Thyroid gland (tissue), 4 donors: ENCODE measurements at places on chromosomes 7 and 10.

GRCh38 chr7:127514499-127514898, 70.9 kb downstream of the GCC1 start:
- no peak for DNase-seq

- DNase-seq: no peak
Observed at GRCh38 chr7:18294411-18294810, 201.1 kb upstream of the HDAC9 start.

- no peak for DNase-seq
Observed at GRCh38 chr7:151442776-151443496, 3.0 kb upstream of the CRYGN start.

DNA sequence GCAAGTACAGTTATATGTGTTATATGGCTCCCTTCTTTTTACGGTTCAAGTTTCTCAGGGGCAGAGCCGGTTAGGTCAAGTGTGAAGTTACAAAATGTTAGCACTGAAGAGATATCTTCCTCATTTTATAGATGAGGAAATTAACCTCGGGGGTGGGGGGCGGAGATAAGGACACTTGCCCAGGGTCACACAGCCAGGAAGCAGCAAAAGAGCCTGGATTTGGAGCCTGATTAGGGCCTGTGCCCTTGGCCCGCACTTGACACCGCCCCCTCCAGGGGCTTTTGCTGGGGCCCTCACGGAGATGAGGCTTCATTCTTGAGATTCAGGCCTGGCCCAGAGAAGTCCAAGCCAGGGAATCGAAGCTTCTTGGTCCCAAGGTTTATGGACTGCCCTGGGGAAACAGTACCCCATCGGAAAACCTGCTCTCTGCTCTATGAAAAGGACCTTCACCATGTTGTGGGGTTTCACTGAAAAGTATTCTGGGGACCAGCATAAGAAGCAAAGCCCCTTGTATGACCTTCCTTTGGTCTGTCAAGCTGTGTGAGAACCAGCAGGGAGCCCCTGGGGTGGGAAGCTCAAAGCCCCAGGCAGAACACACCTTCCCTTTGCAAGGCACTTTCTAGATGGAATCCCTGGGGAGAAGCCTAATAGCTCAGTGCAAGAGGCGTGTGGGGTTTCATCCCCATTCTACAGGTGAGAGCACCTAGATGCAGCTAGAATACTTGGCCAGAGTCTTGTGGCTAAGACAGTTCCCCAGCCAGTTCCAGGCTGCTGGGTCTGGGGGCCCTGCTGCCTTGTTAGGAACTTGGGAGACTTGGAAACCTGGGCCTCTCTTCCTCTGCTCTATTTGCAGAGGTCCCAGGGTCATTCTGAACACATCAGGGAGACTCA, 21.9 kb downstream of the UNC5B start:
- DNase-seq: no peak

DNA sequence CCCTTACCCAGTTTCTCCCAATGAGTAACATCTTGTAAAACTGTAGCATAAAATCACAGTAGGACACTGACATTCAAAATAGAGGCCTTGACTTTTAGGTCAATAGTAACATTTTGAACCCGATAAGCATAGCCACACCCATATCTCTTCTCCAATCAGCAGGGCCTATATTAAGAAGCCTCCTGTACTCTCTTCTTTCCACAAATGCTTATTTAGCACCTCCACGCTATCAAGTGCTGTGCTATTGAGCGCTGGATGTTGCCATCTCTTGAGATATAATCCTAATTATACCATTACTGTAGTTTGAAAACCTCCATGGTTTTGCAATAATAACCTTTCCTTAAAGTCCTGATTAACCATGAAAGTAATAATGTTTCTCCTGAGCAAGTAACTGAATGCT, 40.1 kb upstream of the CBLL1 start:
- DNase-seq: no peak

GRCh38 chr10:102066399-102067088, 1.4 kb downstream of the HPS6 start:
- DNase-seq: no peak

GRCh38 chr10:73244866-73245477, 2.1 kb downstream of the DNAJC9 start:
- DNase-seq: no peak

- peak; percentile 30 for DNase-seq
Observed at GRCh38 chr7:133310232-133310862, 57.5 kb downstream of the EXOC4 start.

DNA sequence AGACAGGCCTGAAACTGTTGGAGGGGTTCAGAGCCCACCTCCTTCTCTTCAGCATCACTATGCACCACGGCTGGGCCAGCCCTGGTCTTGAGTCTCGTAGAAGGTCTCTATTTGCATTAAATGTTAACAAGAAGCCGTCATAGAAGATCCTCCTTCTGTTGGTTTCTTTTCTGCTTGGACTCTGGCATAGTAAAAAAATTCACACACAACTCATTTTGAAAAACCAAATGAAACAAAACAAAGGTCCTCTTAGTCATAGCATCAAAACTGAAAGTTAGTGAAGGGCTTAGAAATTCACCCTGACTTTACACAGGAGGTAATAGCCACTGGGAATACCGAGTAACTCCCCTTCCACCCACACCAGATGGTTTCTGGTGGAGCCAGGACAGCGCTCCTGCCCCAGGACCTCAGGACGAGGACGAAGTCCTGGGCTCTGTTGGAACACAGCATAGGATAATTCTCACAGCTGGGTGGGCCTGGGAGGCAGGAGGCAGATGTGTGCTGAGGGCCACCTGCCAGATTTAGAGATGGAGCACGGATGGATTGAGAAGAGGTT, 248.4 kb upstream of the KLF6 start:
- no peak for DNase-seq

DNA sequence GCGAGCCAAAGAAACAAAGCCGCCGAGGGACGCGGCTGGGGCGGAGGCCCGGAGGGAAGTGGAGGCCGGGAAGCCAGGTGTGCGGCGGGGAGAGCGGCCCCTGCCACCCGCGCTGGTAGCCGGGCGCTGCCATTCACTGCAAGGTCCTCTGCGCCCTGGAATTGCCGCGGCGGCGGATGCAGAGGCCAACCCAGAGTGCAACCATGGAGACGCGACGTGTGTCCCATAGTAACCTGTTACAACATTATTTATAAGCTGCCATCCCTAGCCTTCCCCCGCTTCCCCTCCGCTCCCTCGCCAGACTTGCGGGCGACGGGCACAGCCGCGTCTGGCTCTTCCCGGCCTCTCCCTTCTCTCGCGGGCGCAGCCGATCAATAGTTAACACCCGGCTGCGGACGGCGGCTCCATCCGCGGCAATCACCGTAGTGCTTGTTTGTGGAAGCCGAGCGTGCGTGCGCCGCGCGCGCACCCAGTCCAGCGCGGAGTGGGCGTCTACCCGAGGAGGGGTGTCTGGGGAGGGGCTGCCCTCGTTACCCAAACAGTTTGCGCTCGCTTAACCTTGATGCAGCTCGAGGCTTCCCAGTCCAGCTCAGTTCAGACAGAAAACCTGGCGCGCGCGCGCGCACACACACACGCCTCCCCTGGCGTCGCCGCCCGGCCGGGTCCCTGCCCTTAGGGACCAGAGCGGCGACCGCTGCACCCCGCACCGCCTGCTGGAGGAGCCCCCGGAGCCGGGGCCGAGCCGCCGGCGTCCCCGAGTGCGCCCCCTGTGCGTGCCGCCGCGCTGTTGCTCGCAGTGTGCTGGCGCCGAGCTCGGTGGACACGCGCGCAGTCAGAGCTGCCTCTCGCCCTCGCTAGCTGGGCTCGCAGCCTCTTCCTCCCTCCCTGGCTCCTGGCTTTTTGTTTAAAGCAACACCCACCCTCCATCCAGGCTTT, 165.4 kb upstream of the DPP6 start:
- DNase-seq: peak; percentile 76

DNA sequence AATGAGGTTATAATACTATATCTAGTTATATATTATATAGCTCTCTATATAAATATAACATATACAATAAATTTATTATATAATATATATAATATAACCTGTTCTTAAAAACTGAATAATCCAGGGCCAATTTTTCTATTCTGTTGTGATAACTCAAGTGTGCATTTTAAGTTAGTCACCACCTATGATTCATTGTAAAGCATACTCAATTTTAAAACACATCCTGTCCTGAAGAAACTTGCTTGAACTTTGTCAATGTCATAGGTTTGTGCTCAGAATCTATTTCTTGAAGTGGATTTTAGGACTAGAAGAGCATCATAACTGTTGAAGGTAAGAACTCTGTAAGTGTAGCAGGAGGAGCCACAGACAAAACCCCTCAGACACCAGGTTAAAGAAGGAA, 1209.8 kb downstream of the REEP3 start:
- DNase-seq: no peak

- peak; percentile 29 for DNase-seq
Observed at GRCh38 chr7:140702774-140703173, 6.3 kb downstream of the NDUFB2 start.

GRCh38 chr7:92161271-92161670, 17.7 kb downstream of the LRRD1 start:
- DNase-seq: no peak

GRCh38 chr7:22295402-22296264, 61.3 kb downstream of the RAPGEF5 start:
- DNase-seq: no peak

GRCh38 chr7:2843191-2843685, 870 bp downstream of the GNA12 start:
- no peak for DNase-seq

GRCh38 chr7:129951226-129952085, 1.3 kb downstream of the UBE2H start:
- peak; percentile 73 for DNase-seq

DNA sequence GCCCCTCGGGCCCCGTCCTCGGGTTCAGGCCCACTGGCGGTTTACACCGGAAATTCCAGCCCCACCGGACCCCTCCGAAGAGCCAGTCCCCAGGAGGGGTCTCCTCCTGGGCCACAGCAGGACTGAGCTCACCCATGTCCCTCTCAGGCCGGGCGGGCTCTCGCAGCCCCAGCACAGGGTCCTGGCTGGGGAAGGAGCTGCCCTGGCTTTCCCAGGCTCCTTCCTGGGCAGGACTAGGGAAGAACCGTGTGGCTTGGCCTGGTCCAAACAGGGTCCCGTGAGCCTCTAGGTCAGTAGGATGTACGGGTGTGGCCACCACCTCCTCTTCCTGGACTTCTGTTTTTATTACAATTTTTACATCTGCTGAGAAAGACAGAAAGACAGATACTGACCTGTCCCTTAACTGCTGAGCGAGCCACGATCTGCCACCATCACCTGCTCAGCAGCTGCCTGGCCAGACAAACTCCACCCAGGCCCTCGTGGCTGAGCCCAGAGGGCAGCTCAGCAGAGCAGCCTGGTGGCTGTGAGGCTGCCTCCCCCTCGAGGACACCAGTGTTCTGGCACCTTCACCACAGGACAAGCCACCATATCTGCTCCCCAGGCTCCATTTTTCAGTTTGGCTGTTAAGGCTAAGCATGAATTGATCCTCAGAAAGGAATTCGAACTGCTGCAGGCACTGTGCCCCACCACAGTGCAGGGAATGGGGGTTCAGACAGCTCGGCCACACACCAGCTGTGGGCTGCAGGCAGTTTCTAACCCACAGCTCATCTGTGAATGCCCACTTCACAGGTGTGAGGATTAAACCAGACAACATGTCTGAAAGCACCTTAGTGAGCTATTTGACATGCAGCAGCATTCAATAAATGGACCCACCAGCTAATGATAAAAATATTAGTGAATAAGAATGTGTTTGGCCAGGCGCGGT, 14.5 kb upstream of the ZNF777 start:
- DNase-seq: no peak

DNA sequence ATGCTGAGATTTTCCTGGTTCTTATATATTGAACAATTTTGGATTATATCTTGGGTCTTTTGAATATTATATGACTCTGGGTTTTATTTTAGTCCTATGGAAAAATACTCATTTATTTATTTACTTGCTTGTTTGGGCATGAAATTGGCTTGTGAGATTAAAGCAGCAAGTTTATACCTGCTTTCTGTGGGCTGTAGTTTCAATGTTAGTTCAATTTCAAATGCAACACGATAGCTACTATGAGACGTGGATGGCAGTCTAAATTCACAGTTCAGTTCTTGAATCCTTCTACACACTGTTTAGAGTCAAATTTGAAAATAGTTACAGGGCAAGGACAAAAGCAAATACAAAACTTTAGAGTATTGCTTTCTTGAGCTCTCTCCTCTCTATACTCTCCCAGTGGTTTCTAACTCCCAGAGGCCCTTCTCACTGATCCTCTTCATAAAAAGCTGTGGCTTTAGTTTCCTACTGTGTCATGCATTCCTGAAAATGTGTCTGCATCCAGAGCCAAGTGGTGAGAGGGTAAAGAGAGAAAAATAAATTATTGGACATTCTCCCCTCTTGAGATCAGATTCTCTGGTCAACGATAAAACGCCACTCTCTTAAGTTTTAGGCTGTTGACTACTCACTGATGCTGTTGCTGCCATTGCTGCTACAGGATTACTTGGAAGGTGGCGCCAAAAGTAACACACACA, 34.4 kb downstream of the POLR1F start:
- DNase-seq: no peak

- no peak for DNase-seq
Observed at GRCh38 chr10:125911145-125911544, 14.8 kb downstream of the FANK1 start.

DNA sequence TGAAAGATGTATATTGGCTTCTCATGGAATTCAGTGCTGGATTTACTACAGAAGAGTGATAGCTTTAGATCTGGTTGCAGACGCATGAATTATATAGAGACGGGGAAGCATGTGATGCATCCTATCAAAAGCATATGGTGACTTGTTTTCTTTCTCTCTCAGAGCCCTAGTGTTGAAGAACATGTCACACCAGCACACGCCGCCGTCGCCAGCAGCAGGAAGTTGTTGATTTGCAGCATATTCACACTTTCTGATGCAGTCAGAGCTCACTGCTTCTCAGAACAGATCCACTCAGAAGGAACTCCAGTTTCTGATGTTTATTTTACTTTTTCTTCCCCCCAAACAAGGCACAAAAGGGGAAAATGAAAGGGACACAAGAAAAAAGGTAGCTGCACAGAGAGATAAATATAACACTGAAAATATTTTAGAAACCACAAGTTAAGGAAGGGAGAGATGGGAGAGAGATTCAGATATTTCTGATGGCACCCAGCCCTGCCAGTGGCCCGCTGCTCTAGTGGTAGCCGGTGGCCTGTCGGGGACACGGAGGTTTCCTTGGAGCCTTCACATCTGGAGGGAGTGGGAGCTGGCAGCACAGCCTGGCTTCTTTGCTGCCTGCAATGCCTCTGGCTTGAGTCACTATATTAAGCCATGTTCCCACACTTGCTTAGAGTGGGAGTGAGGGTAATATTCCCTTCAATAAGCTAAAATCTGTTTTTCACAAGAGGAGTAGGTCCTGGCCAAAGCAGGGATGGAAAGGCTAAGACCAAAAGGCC, 123.2 kb downstream of the NRP1 start:
- DNase-seq: no peak

- DNase-seq: peak; percentile 80
Observed at GRCh38 chr7:107995184-107996071, 7.5 kb downstream of the LAMB1 start.

GRCh38 chr10:88794731-88795130, 7.8 kb upstream of the LIPM start:
- DNase-seq: no peak

DNA sequence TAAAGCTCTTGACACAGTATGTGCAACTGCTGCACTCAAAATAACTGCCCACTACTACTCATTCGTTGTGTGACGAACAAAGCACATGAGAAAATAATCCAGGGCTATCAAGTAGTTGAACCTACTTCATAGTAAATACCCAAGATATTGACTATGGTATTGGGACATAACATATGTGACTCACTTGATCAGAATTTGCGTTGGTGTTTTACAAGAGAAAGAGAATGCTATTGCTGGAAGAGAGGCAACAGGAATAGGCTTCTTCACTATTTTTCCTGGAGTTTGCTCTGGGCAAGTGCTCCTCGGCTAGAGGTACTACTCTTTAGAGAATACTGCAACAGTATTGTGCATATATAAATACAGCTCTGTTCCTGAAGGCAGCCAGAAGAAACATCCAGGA, 2.5 kb downstream of the DGKB start:
- DNase-seq: no peak

GRCh38 chr10:106175760-106176377, 988.6 kb downstream of the SORCS1 start:
- no peak for DNase-seq
